ENCODE measurements at places on chromosomes 6 and 20. TPM values are rescaled to one million over a fixed set of nuclear protein-coding genes. Genes with fewer than 3 reads are reported as not detected.
A peak's percentile ranks its signal among the peaks of the same experiment; 100 is the strongest.

MUCL3 gene
- total RNA-seq, result not detected

ZSWIM3 gene
- 3.3 TPM for total RNA-seq

- peak; percentile 44 for DNase-seq
These were observed at the start of gene SCRT2 for GRCh38 chr20:675453-676314. TSS of gene SCRT2 (minus strand) at chr20:675802. CDS start at chr20:675601, 201 bp downstream.

DNA sequence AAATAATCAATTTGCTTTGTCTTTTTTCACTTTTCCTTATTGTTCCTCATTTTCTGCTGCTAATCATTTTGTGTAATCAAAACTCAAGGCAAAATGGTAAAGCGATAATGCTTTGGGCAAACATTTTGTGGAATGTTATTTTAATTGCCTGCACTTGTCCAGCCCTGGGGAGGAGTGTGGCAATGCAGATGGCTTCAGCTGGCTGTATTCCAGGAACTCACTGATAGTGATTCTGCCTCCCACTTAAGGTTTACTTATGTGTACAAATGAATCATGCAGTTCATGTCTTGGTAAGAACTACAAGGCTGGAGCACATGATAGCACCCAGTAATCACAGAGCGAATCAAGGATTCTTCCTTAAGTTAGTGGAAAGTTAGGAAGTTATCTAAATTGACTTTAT lies 107.8 kb downstream of the COL19A1 start:
- no peak for DNase-seq

GRCh38 chr20:53395188-53395923 lies 198.3 kb downstream of the ZNF217 start:
- DNase-seq, result no peak

DNA sequence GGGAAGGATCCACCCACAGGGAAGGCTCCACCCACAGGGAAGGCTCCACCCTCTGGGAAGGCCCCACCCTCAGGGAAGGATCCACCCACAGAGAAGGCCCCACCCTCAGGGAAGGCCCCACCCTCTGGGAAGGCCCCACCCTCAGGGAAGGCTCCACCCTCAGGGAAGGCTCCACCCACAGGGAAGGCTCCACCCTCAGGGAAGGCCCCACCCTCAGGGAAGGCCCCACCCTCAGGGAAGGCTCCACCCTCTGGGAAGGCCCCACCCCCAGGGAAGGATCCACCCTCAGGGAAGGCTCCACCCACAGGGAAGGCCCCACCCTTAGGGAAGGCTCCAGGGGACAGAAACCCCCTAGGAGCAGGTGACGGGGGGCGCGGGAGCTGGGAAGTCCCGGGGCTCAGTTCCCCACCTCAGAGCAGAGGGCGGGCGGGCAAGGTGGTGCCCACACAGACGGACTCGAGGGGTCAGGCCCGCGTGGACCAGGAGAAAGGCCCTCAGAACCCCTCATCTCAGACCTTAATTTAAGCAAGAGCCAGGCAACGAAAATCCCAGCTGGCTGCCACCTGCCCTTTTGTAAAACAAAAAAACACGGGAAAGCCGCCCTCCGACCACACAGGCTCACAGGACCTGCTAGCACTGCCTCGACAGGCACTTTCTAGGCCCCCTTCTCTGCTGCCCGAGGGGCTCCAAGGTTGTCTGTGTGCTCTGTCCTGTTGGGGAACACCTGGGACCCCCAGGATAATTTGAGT lies 39.7 kb downstream of the KCNQ2 start:
- DNase-seq, result no peak
